ENCODE measurements at places on chromosomes 1 and 21.
A peak's percentile ranks its signal among the peaks of the same experiment; 100 is the strongest.

DNA sequence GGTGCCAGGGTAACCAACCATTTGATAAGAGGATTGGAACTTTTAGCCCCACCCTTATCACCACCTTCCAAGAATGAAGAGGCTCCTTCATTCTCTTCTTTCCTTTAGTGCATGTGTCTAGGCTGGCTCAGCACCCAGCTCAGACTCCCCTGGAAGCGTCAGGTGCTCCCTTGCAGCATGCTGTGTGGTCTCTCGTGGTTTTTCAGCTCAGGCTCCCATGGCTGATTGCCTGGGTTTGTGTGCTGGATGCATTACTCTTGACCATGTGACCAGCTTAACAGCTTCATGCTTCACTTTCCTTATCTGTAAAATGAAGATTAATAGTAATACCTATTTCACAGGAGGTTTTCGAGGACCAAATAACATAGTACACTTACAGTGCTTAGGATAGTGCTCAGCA lies 198.4 kb downstream of the HHAT start:
- DNase-seq = no peak

- DNase-seq = no peak
These were observed 119.7 kb downstream of the PLPPR4 start for GRCh38 chr1:99384021-99384420.

GRCh38 chr1:9615316-9616063 lies 26.8 kb downstream of the TMEM201 start:
- peak; percentile 57 for DNase-seq

DNA sequence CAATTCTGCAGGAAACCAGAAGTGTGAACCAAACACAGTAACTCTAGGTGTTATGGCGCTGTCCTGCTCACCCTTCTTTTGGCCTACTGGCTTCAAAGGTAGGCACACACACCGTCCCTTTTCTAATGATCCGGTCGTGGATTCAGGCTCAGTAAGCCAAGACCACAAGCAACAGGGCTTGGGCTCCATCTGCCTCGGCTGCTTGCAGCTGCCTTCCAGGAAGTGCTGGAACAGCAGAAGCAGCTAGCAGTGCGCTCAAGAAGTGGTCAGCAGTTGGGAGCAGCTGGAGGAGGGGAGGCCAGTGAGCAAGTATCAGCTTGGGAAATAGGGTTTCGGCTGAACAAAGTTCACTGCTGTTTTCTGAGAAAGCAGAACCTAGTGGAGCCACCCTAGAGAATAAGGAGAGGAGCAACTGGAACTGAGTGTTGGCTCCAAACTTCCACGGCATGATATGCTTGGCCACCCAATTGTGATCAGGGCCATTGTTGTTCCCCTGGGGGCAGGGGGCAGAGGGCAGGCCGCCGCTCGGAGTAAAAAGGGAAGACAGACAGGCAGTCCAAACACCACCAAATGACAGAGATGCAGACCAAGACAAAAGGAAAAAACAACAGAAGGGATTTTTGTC lies 173.4 kb downstream of the TOMM20 start:
- no peak for DNase-seq

DNA sequence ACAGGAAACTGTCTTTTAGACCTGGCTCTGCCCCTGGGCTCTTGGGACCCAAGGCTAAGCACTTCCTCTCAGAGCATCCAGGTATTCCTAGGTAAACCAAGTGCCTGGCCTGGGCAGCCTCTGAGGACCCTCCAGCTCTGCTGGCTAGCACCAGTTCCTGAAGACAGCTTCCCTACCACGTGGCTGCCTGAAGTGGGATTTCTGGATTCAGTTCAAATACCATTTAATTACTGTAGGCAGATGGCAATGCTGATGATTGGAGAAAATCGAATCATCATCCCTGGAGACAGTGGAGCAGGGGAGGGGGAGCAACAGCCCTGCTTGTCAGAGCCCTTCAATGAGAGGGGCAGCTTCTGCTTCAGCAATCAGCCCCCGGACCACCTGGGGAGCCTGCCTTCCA lies 11.9 kb downstream of the KIF21B start:
- DNase-seq = no peak

GRCh38 chr21:41857771-41858300 lies 21.3 kb downstream of the PRDM15 start:
- DNase-seq = no peak

GRCh38 chr1:204258213-204259115 lies 44.7 kb upstream of the GOLT1A start:
- DNase-seq = peak; percentile 13

GRCh38 chr1:39061951-39062350 lies 35.8 kb downstream of the NDUFS5 start:
- DNase-seq = no peak

GRCh38 chr1:66696771-66697170 lies 55.5 kb upstream of the DYNLT5 start:
- no peak for DNase-seq

DNA sequence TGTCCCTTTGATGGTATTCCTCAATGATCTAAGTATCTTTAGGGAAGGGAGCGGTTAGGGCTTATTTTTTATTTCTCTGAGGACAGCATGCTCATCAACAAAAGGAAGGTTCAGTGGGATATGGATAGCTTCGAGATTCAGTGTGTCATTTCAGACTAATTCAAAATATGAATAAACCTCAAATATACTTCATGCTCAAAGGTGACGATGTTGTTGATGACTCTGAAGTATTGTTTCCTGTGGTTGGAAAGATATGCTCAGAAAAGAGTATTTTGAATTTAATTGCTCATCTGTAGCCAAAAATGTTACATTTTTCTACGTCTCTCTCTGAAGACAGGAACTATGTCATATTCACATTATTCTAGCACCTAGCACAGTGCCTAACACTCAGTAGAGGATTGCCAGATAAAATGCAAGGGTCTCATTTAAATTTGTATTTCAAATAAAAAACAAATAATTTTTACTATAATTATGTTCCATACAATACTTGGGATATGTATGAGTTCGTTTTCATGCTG lies 1.8 kb upstream of the FCRL3 start:
- DNase-seq = no peak

DNA sequence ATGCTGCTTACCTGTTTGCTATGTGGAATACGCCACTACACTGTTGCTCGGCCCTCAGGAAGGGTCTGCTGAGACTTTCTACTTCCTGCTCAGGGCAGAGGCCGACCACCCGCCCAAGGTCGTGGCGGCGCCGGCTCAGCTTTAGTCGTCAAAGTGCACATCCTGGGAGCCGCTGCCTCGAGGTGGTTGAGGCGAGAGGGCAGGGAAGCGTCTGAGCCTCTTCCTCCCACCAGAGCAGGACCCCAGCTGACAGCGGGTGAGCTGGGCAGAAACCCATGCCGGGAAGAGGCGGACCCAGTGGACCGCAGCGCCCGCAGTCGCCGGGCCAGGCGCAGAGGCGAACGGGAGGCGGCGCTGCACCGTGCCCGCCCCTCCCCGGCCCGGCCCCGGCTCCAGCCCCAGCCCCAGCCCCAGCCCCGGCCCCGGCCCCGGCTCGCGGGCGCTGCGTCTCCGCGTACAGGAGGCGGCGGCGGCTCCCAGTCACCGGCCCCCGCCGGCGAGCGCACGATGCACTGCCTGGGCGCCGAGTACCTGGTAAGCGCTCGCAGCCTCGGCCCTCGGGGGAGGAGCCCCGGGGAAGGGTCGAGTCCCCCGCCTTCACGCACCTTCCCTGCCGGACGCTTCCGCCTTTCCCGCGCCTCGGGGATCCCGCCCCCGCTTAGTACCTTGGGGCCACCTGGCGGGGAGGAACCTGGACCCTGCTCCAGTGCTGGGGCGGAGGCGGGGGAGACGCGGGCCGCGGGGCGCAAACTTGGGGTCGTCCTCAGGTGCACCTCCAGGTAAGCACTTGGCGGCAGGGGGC lies at the start of gene SLC44A3:
Gene SLC44A3 (plus strand): TSS at position 413 of the 802 bp plus-strand sequence. CDS start 95 bp downstream, at position 508.
- DNase-seq = no peak

GRCh38 chr21:40680311-40680710 lies 166.6 kb downstream of the DSCAM start:
- no peak for DNase-seq

GRCh38 chr1:179029321-179029759 lies 3.6 kb downstream of the FAM20B start:
- DNase-seq = no peak

DNA sequence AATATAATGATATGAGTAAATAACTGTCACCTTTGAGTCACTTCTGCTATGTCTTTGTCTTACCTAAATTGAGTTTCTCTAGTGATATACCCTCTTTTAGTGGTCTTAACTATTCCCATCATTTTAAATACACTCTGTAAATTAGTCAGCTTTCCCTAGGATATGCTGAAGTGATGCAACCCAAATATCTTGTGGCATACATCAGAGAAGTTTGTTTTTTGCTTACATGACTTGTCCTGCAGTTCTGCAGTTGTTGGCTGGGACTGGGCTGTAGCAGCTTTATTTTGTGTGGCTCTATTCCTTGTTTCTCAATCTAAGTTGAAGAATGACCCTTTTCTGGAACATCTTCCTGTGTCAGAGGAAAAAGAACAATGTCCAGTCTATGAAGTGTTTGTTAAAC lies 76.4 kb downstream of the TTC3 start:
- DNase-seq = no peak

- DNase-seq = no peak
These were observed 35.6 kb downstream of the HSPG2 start for GRCh38 chr1:21901473-21901847.

DNA sequence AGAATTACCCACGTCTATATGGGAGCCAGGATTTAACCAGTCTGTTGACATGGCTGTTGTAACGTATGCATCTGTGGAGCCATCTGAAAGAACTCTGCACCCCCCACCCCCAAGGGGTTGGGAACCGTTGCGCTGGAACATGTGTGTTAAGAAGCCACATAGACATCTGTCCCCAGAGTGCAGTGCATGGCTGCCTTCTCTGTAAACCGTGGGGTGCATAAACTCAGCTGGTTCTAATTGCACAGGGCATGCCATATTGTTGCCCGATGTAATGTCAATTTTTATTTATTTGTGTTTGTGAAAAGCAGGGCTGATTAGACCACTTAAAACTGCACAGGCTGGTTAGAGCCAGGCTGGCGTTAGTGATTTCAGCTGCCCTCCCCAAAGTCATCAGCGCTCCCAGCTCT lies 70.1 kb upstream of the ROR1 start:
- DNase-seq = no peak

GRCh38 chr1:42953182-42954180 lies 5.2 kb downstream of the SLC2A1 start:
- no peak for DNase-seq

- no peak for DNase-seq
These were observed 34.1 kb upstream of the H6PD start for GRCh38 chr1:9200441-9200840.

DNA sequence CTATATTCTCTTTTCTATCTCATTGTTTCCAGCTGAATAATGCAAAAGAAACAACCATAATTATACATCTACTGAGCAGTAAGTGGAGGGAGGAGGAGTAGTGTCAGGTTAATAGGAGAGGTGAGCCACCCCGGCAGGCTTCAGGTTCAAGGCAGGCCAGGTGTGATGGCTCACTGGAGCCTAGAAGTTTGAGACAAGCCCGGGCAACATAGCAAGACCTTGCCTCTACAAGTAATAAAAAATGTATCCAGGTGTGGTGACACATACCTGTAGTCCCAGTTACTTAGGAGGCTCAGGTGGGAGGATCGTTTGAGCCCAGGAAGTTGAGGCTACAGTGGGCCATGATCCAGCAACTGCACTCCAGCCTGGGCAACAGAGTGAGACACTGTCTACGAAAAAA lies 1.9 kb upstream of the DIP2A start:
- DNase-seq = no peak
